Right atrium auricular region (tissue), 2 donors: ENCODE measurements at places on chromosomes 1 and 21. TPM values are rescaled to one million over a fixed set of nuclear protein-coding genes. Genes with fewer than 3 reads are reported as not detected.

GRCh38 chr1:91877574-91878208 is 8.3 kb downstream of the TGFBR3 start:
- no peak overlapping the region for H3K27ac ChIP-seq
- no peaks in the 10 kb centered on the region for H3K36me3 ChIP-seq
- H3K4me1 ChIP-seq = no peaks in the 10 kb centered on the region

DNA sequence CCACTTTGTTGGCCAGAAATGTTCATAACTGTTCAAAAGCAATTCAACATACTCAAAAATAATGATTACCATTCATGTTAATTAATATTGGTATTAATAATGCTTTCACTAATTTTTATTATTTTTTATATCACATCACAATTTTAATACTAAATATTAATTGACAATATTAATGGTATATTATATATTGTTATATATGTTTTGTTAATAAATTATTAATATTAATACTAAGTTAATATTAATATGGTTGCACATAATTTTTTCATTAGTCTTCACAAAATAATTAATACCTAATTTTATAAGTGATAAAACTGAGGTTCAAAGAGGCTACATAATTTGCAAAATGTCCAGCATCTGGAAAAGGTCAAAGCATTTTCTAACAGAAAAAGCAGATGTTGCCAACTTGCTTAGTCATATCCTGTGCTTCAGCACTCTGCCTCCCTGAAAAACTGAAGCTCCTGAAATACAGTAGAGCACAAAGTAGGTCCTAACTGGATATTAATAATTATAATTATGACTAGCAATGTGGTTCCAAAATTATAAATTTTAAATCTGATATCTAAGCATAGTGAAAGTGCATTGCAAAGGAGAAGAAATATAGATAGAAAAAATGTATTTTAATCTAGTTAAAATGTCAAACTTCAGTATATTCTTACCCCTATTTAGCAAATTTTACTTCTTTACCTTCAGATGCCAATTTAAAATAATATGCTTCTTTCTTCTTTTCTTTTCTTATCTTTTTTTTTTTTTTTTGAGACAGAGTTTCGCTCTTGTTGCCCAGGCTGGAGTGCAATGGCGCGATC is 123.2 kb upstream of the TNFSF4 start:
- H3K27me3 ChIP-seq = no peaks in the 10 kb centered on the region
- H3K4me1 ChIP-seq = no peaks in the 10 kb centered on the region
- H3K4me3 ChIP-seq = no peak overlapping the region

DNA sequence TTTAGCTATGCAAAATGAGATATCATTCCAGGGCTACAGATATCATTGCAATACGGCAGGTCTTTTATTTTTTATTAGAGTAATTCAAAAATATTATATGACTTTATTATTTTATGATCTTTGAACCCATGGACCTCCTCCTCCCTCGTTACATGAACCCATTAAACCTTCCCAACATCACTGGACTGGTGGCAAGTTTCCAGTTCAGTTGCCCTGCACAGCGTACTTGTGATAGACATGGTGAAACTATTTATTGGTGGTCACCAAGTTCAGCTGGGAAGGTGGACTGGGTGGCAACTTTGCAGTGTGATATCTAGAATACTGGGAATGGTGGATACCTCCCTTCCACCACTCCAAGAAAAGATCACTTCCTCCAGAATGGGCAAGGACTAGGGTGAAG is 52.5 kb downstream of the SLC30A10 start:
- no peaks in the 10 kb centered on the region for H3K27me3 ChIP-seq
- no peaks in the 10 kb centered on the region for H3K36me3 ChIP-seq
- H3K4me1 ChIP-seq = no peaks in the 10 kb centered on the region
- no peak overlapping the region for H3K27ac ChIP-seq
- no peak for DNase-seq
- H3K4me3 ChIP-seq = no peak overlapping the region

GRCh38 chr1:109979489-109980091 is 5.0 kb upstream of the AHCYL1 start:
- H3K27ac ChIP-seq = peak overlapping the region; percentile 71
- no peak overlapping the region for H3K4me3 ChIP-seq
- H3K27me3 ChIP-seq = no peaks in the 10 kb centered on the region
- no peak for DNase-seq
- no peaks in the 10 kb centered on the region for H3K36me3 ChIP-seq

GRCh38 chr1:193592317-193592716 is 405.9 kb upstream of the B3GALT2 start:
- no peak overlapping the region for H3K4me3 ChIP-seq
- H3K36me3 ChIP-seq = no peaks in the 10 kb centered on the region
- no peak overlapping the region for H3K27ac ChIP-seq
- no peaks in the 10 kb centered on the region for H3K27me3 ChIP-seq

FYB2 gene
- 0.39 TPM for total RNA-seq
